Stimulated activated effector memory CD8-positive, alpha-beta T cell treated with anti-CD3 and anti-CD28 coated beads, Interleukin-12 subunit alpha, Interleukin-12 subunit beta, amount 100 ng/mL, for 72 hours (primary cell): ENCODE measurements at places on chromosomes 4 and X.

DNA sequence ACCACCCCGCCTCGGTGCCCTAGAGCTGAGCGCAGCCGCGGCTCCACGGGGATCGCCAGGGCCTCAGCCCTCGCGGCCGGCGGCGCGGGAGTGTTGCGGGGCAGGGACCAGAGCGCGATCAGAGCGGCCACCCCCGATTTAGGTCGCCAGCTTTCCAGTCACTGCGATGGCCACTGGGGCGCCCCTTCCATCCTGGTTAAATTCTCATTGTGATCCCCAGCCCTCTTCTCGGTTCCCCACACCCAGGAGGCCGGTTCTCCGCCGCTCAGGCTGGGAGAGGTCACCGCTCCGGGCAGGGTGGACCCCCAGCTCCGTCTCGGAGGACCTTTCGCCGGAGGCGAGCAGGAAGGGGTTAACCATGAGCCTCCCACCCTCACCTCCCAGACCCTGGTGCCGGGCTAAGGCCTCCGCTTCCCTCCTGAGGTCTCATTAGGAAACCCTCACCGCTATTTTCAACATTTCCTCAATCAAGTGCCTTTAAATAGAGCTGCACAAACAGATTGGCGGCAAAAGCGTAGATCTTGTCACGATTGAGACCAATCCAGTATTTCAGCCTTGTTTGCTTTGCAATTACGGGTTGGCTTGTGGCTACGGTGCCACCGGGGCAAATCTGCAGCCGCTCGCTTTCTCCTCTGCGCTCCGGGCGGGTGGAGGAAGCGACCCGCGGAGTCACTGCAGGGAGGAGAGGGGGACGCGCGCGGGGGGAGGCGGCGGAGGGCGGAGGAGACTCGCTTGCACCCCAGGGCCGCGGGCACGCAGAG lies 8.3 kb upstream of the HAND2 start:
- no peak for DNase-seq

DNA sequence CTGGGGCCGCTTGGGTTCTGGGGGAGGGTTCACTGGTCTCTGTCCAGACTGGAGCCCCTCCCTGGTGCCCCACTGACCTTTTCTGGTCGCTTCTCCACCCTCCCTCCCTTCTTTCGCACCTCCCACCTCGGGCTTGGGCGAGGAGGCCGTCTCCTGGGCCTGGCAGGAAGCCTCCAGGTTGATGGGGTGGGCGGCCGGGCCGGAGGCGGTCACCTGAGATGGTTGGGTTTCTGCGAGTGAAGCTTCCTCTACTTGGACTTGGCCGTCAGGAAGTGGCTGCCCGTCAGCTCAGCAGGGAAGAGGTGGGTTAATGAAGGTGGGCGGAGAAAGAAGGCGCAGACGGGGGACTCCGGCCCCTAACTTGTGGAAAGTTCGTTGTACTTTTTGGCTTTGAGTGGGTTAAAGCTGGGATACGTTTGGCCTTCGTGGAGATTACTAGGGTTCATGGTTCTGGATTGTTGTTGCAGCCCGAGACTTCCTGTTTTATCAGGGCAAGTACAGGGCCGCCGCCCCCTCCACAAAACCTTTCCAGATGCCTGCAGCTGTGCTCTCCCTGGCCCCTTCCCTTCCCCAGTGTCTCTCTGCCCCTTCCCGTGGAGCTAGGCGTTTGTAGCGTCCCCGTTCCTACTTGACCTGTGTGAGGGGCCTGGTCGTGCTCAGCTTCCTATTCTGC lies 1.2 kb downstream of the AKAP17A start:
- DNase-seq = peak; percentile 75

- DNase-seq = no peak
Observed at GRCh38 chrX:8233091-8233490, 62.0 kb upstream of the VCX2 start.

GRCh38 chr4:52234561-52235440 lies 183.7 kb downstream of the SPATA18 start:
- DNase-seq = no peak

- DNase-seq = no peak
Observed at GRCh38 chrX:72102126-72102525, 29.6 kb downstream of the RTL5 start.

DNA sequence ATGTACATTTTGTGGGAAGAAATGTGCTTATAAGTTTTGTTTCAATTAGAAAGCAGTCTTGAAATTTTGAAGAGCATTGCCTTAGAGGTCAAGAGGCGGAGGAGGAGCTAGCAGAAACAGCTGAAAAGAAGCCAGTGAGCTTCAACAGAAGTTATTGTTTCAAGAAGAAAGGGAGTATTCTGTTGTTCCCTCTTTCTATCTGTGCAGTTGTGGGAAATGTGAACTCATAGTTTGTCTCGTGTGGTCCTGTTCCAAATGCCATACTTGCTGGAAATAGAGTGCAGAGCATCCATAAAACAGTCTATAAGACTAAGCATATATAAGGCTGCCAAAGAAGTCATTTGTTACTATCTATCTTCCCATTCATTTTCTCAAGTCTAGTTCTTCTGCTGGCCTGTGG lies 1015.7 kb downstream of the DMD start:
- no peak for DNase-seq

DNA sequence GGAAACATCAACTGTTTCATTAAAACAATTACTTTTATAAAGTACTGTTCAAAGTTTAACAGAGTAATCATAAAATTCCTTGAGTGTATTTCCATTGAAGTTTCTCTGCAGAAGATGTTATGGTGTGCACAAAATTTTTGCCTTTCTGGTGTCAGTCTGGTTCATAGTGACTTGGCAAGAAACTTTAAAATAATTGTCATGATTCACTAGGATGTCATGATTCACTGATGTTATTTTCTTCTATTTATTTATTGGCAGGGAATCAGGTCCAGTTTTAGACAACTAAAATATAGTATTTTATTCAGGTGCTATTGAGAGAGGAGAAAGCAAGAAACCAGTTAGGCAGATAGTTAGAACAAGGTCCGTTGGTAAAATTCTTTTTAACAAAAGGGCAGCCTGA lies 3.8 kb downstream of the UGT2A1 start:
- DNase-seq = no peak

GRCh38 chr4:159541143-159541542 lies 438.3 kb downstream of the RAPGEF2 start:
- DNase-seq = no peak

DNA sequence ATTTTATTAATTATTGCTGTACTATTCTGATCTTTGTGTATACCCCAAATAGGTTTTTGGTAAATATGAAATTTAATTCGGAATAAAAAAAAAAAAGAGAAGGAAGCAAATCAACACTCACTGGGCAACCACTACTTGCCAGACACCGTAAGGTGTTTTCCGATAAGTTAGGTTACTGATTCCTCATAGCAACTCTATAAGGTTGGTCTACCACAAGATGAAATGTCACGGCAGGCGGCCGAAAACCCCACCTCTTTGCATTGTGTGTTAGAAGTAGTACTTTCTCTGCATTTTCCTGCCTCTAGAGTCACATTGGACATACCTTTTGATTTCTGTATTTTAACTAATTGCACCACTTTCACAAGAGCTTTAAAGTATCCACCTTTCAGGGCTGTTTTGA lies 44.5 kb upstream of the RASGEF1B start:
- no peak for DNase-seq

GRCh38 chr4:99921174-99921573 lies 25.2 kb downstream of the DNAJB14 start:
- DNase-seq = no peak
